ENCODE measurements at places on chromosomes 4 and X.

DNA sequence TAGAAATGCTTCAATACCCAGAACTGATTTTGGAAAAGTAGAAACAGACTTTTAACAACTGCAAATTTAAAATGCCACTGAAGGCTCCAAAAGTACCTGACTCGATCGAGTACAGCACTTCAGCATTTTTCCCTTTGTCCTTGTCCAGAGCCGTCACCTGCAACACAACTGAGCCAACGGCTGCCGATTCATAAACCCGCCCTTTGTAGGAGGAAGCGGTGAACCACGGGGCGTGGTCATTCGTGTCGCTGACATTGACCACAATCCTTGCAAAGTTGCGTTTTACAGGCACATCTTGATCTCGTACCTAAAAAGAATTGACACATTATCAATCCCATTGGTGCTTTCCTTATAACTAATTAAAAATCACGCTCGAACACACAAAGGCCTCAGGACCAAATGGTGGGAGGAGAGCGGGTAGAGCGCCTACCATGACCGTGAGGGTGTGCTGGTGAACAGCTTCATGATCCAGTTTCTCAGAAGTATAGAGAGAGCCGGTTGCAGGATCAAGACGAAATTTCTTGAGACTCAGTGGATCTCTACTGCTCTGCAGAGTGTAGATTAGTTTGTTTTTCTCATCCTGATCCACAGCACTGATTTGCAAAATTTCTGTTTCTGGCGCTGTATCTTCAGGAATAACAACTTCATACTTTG lies 72.8 kb upstream of the MTNR1A start:
- no peak for DNase-seq

DNA sequence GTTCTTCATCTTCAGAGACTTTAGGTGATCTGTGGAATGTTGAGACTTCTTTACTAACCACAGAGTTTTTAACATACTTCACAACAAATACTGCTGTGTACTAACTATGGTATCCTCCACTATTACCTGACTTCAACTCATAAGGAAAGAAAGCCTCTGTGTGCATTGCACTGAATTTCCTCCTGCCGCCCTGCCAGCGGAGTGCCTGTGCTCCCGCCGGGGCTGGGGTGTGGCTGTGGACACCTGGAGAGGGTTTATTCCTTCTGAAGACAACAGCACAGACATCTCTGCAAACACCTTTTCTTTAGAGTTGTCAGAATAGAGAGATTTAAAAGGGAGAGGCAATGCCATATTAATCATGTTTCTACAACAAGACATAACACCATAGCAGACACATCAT lies 63.3 kb downstream of the FAT1 start:
- no peak for DNase-seq

- DNase-seq: peak; percentile 77
Measured at GRCh38 chr4:85496126-85496849, 21.3 kb downstream of the ARHGAP24 start.

DNA sequence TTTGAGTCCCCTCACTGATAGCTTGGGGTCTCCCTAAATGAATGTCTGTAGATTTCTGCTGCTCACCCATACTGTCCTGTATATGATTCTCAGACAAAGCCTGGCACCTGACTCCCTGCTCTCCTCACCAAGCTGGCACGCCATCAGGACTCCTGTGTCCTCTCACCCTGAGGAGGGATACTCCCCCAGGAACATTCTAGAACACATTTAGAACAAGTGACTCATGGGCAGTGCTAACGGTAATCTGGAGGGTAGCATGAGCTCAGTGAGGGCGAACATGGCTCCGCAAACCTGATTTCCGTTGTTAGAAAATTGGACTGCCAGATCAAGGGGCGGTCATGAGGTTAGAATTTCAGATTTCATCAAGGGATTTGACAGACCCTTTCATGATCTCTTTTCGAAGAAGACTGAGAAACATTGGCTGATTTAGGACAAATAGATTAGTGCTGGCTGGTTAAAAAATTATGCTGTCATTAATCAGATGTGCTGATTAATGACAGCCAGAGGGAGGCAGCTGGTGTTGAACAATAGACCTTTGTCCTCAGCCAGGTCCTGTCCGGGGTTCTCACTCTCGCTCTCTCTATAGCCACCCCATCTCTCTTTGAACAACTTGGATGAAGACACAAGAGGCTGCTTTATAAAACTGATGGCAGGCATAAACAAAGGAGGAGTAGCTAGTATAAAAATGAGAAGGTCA lies 244.3 kb downstream of the PTTG2 start:
- no peak for DNase-seq

DNA sequence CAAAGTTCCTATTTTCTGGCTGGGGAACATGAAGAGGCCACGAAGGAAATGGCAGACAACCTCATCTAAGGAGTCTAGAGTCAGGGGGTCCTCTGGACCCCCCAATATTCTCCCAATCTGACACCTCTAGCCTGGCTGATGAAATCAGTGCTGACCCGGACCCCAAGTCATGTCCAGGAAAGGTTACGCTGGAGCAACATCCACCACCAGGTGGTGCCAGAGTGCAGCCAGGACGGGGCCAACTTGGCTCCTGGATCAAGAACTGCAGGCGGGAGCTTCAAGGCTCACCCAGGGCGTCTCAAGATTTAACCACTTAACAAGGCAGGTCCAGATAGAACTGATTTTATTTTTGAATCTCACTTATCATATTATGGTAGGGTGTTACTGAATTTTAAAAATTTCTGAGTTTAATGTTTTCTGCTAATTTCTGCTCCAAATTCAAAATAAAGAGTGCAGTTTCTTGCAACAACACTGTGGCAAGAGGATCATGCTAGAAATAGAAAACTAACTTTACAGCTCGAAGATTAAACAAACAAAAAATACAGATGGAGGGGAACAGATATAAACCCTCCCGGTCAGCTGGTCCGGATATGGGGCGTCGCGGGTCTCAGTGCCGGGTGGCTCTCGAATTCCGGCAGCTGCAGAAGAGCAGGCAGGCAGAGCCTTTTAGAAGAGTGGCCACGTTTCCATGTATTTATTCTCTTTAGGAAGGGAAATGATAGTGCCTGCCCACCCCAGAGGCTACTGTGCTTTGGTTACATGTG lies 135.5 kb downstream of the AFAP1 start:
- DNase-seq: peak; percentile 86

GRCh38 chr4:172780566-172781081 lies 388.0 kb upstream of the GALNT7 start:
- DNase-seq: no peak

DNA sequence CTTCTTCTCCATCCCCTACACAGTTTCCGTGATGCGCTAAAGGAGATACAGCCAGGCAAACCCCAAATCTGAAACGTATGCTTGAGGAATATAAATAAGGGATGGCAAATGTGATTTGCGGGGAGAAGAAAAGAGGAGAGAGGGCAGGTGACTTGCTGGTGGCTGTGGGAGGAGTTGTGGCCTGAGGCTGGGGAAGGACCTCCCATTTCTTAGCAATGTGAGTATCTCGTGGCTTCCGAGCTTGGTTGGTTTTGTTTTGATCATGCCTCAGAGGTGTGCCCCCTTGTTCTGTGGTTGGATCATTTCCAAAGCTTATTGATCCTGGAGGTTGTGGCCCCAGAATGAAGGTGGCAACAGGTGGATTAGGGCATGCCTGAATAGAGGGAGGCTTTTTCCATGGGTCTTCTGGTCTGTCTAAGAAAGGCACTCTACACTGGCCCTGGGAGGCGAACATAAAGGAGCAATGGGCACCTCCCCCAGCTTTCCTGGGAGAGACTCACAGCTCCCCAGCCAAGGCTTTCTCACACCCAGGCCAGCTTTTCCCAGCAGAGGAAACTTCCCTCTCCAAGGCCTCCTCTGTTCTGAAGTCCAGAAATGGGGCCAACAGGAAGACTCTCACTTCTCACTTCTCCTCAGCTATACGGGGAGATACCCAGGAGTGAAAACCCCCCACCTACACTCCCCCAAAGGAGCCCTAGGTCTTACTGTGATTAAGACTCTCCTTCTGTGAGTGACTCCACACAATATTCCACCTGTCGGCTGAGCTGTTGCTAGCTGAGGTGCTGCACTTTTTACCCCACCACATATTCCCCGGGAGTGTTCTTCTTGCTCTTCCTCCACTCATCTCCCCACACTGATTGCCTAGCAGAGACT lies 40.0 kb downstream of the C4orf51 start:
- no peak for DNase-seq

DNA sequence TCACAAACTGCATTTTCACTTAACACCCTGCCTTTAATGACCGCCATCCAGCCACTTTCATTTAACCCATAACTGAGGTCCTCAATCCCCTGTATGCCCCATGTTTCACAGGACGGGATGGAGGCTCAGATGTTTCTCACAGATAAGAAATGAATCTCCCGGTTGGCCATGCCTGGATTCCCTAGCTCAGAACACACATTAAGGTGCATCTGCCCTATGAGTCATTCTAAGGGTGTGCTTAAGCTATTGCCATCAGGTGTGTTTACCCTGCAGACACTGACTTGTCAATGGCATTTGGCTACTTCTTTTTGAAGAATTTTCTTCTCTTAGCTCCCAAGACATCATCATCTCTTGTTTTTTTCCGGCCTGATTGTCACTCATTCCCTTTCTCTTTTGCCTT lies 222.6 kb upstream of the SMIM31 start:
- no peak for DNase-seq

- DNase-seq: no peak
Measured at GRCh38 chr4:6128221-6128850, 72.0 kb downstream of the JAKMIP1 start.

- no peak for DNase-seq
Measured at GRCh38 chr4:42344309-42344708, 53.0 kb upstream of the SHISA3 start.

DNA sequence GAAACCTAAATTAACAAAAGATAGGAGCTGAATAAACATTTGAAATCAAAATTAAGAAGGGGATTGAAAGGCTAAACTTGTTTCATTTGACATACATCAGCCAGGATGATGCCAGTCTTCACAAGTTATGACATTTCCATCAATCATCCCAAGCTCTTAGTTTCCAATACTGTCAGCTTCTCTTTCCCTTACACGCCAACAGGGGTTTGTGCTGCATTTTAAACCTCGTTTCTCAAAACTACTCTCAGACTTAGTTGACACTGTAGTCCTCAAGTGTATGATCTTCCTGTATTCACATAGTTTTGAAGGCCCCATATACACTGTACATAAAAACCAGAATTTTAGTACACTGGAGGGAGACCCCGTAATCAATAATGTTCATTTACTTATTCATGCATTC lies 840 bp upstream of the P2RY10 start:
- DNase-seq: no peak

GRCh38 chr4:128600410-128600809 lies 209.1 kb upstream of the JADE1 start:
- DNase-seq: peak; percentile 46

- no peak for DNase-seq
Measured at GRCh38 chr4:139861471-139861870, 195.9 kb downstream of the MGST2 start.

- no peak for DNase-seq
Measured at GRCh38 chr4:164009435-164009834, 514.9 kb downstream of the TMA16 start.

- DNase-seq: peak; percentile 33
Measured at GRCh38 chrX:18210470-18210869, 10.2 kb downstream of the BEND2 start.

All from choroid plexus epithelial cell (primary cell).